ENCODE measurements at places on chromosomes 2 and 18.

- DNase-seq = no peak
These were observed 633 bp downstream of the NABP1 start for GRCh38 chr2:191678437-191679100.

DNA sequence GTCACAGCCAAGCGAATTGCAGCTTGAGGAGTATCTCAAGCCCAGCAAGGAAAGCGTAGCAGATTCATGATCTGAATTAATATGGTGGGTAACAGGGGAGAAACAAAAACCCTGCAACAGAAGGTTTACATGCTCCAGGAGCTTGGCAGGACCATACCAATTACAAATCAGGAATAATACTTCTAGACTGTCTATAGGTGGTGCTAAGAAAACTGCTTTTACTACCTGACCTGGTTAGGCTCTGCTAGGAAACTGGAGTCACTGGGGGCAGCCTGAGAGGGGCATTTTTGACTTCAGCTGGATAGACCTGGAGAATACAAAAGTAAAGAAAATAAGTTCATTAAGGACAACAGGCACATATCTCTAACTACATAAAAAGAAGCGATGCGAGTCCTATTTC lies 24.6 kb upstream of the SPOPL start:
- no peak for DNase-seq

DNA sequence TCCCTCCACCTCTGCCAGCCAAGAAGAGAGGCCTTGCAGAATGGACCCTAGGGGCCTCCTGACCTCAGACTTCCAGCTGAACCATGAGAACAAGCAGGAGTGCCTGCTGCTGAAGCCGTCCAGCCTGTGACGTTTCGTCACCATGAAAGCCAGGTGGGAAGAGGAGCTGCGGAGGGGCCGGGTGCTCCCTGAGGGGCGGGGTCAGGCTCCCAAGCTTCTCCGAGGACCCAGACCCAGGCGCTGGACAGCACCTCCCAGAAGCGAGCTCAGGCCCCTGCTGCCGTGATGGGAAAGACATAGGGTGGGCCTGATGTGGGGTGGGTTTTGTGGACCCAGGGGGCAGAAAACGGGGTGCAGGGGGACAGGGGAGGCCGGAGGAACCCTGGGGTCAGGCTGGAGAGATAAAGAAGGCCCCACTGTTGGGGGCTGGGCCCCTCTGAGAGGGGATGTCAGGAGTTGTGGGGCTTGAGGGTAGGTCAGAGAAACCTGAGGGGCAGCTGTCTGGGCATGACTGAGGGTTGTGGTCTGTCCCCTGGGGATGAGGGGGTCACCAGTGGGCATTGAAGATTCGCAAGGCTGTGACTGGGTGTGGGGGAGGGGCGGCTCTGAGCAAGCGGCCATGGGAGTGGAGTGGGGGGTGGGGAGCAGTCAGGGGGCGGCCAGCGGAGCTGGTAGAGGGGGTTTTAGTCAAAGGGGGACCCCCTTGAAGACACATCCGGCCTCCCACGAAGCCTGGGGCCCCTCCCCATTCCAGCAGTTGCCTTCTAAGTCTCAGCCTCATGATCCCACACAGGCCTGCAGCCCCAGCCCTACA lies 73.4 kb upstream of the ODC1 start:
- DNase-seq = no peak

- DNase-seq = no peak
These were observed 161.7 kb downstream of the FHOD3 start for GRCh38 chr18:36459203-36459602.

- DNase-seq = no peak
These were observed 114.2 kb downstream of the NAB1 start for GRCh38 chr2:190763100-190763499.

- peak; percentile 23 for DNase-seq
These were observed 123.0 kb upstream of the SLC39A10 start for GRCh38 chr2:195533771-195534642.

DNA sequence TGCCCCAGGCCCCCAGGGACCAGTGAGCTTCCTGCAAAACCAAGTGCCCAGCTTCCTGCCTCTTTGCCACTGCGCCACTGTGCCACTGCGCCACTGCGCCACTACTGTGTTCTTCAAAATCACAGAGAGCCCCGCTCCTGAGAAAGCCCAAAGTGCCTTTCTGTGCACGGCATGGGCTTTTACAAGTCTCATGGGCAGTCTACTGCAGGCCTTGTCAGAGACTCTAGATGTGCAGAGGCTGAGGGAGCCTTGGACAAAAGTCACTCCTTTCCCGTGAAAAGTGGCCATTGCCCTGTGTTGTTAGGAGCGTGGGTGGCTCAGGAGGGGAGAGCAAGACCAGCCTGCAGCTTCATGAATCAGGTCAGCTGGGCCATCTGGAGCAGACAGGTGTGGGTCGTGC lies 180.5 kb downstream of the SMAD7 start:
- no peak for DNase-seq

DNA sequence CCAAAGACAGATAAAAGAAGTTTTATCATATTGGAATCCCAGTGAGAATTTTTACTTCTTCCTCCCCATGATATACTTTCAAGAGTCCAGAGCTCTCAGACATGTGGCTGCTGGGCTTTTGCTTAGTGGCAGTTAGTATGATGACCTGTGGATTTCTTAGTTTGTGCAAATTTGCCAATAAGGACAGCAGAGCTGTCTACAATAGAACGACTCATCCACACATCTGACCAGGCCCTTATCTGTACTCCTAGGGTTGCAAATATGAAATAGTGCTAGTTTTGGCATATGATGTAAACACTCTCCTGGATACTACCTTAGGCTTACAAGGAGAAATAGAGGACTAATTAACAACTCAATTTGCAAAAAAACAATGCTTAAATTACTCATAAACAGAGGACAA lies 758.4 kb upstream of the TMEFF2 start:
- no peak for DNase-seq

DNA sequence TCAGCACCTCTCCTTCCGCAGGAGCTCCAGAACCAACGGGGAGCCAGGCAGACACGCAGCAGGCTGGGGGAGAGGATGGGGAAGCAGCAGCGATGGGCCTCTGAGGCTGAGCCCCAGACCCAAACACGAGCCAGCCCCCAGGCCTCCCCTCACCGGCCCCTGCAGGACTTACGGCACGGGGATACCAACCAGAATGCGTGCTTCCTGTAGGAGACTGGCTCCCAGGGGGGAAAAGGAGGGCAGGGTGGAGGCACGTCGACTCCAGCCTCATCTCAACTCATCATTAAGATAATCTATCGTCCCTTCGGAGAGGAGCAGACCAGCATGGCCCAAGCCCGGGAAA lies 495.1 kb upstream of the MYT1L start:
- DNase-seq = no peak
